ENCODE measurements at places on chromosomes 13 and 19.

DNA sequence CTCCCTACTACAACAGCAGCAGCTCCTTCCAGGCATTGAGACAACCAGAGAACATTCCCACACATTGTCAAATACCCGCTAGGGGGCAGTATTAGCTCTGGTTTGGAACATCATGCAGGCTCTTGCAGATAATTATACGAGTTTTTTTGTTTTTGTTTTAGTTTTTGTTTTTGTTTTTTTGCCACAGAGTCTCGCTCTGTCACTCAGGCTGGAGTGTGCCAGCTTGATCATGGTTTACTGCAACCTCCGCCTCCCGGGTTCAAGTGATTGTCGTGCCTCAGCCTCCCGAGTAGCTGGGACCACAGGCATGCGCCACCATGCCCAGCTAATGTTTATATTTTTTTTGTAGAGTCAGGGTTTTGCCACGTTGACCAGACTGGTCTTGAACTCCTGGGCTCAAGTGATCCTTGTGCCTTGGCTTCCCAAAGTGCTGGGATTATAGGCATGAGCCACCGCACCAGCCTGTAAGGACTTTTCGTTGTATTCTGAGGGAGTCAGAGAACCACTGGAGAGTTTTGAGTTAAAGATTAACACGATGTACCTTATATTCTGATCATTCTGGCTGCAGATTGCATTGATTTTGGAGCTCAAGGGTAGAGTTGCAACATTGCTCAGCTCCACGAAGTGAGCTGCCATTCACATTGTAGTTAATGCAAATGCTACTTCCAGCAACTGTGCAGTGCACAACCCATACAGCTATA is 41.7 kb upstream of the CEACAM20 start:
- DNase-seq = peak; percentile 40

DNA sequence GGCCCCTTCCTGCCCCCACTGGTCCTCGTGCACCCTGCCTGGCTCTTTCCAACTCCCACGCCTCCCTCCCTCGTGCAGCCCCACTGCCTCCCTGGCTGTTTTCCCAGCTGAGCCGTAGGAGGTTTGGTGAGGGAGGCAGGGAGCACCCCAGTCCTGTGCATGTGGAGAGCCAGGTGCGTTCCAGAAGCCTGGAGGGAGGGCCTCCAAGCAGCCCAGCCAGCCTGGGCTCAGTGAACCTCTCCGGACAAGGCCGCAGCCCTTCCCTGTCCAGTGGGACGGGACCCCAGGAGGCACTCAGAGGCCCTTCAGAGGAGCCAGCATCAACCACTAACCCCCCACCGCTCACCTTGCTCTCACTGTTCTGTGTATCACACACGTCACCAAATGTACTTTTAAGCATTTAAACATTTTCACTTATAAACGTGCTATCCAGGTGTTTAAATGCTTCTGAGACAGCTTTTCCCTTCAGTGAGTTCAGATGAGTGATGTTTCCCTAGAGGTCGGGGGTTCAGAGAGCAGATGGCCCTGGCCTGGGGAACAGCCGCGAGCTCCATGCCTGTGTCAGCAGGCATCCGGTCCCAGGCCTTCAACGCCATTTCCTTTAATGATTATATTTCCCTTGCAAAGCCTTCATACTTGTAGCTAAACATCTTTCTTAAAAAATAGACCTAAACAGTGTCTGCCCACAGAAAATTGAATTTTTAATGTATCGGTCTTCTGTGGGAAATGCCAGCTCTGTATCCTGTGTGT is 122.6 kb downstream of the ATP11A start:
- no peak for DNase-seq

- no peak for DNase-seq
Measured at GRCh38 chr13:60733933-60734332, 336.9 kb downstream of the TDRD3 start.

- DNase-seq = no peak
Measured at GRCh38 chr19:6138066-6138465, 2.6 kb downstream of the ACSBG2 start.

Measured in CD4-positive, alpha-beta T cell treated with Interleukin-6 at 100 ng/mL for 8 hours (primary cell).